Hematopoietic multipotent progenitor cell treated with erythropoietin and hydrocortisone succinate and interleukin-3 and kit ligand, for 6 days (in vitro differentiated cells): ENCODE measurements at places on chromosomes 5 and 9.

GRCh38 chr5:122844910-122845228 lies 544 bp upstream of the SNX24 start:
- no peak for DNase-seq

- no peak for DNase-seq
Measured at GRCh38 chr5:153659039-153659736, 168.7 kb downstream of the GRIA1 start.

DNA sequence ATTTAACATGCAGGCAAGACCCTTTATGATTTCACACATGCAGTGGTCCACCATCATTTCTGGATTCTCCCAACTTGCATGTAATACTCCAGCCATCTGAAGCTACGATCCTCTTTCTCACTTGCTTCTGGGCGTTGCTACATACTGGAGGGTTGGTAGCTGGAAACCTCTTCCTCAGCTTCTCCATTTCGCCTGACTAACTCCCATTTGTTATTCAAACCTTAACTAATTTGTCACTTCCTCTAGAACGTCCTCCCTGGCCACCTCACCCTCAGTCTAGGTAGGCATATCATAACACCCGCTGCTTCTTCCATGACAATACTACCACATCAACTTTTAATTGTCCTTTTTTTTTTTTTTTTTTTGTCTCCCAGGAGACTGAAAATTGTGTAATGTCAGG lies 72.6 kb upstream of the EQTN start:
- DNase-seq, result no peak

GRCh38 chr5:56129288-56129687 lies 103.8 kb downstream of the ANKRD55 start:
- no peak for DNase-seq

- DNase-seq, result no peak
Measured at GRCh38 chr9:93452710-93453046, 703 bp downstream of the FAM120AOS start.

DNA sequence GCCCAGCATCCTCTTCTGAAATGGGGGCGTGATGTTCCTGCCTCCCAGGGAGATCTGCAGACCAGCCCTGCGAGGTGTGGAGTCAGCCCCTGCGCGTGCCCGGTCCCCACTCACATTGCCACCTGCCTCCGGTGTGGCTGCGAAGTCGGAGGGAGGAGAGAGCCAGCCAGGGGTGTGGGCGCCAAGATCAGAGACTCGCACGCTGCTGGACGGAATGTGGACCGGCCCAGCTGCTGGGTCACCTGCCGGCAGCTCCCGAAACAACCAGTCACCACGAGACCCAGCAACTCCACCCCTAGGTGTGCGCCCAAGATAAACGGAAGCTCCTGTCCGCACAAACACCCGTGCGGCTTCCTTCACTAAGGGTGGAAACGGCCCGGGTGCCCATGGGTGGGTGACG lies 51.1 kb upstream of the EGFL7 start:
- no peak for DNase-seq

- no peak for DNase-seq
Measured at GRCh38 chr5:145295236-145295835, 539.8 kb downstream of the PRELID2 start.

GRCh38 chr5:91532779-91533178 lies 149.7 kb upstream of the ARRDC3 start:
- no peak for DNase-seq

GRCh38 chr5:171207256-171207847 lies 101.7 kb upstream of the TLX3 start:
- peak; percentile 86 for DNase-seq

DNA sequence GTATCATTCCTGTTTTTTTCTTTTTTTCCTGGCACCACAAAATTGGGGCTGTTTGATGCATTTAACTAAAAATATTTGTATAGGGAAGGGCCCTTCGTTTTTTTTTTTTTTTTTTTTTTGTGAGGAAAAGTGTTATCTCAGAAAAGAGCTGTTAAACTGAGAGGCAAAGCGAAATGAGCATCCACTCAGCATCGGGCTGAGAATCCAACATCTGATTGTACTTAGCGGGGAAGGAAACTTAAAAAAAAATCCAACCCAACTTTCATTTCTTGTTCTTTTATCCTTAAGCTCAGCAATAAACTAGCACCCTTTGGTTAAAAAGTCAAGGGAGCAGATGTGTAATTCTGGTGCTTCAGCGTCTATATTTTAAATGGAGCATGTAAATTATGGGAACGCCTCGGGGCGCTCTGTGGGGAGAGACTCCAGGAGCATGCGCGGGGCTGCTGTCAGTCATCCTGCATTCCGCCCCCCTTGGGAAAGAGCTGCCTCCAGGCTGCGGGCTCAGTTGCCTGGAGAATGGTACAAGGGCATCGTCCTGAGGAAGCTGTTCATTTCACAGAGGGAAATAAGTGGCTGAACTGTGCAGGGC lies 33.3 kb downstream of the DMRT2 start:
- peak; percentile 1 for DNase-seq

- DNase-seq, result no peak
Measured at GRCh38 chr9:127170652-127171051, 48.2 kb upstream of the ANGPTL2 start.

DNA sequence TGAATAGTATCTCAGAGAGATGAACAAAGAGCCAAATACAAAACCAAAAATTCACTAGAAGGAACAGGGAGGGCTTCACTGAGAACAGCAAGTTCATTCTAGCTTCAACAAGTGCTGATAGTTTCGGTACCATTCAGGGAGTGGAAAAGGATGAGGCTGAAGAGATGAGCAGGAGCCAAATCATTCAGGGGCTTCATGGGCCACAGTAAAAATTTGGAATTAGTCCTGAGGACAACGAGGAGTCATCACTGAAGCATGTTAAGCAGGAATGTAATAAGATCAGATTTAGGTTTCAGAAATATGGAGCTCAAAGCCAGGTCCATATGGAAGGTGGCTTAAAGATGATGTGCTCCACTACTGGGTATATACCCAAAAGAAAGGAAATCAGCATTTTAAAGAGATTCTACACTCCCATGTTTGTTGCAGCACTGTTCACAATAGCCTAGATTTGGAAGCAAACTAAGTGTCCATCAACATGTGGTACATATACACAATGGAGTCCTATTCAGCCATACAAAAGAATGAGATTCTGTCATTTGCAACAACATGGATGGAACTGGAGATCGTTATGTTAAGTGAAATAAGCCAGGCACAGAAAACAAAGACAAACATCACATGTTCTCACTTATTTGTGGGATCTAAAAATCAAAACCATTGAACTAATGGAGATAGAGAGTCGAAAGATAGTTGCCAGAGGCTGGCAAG lies 36.2 kb downstream of the SPOCK1 start:
- DNase-seq, result no peak

DNA sequence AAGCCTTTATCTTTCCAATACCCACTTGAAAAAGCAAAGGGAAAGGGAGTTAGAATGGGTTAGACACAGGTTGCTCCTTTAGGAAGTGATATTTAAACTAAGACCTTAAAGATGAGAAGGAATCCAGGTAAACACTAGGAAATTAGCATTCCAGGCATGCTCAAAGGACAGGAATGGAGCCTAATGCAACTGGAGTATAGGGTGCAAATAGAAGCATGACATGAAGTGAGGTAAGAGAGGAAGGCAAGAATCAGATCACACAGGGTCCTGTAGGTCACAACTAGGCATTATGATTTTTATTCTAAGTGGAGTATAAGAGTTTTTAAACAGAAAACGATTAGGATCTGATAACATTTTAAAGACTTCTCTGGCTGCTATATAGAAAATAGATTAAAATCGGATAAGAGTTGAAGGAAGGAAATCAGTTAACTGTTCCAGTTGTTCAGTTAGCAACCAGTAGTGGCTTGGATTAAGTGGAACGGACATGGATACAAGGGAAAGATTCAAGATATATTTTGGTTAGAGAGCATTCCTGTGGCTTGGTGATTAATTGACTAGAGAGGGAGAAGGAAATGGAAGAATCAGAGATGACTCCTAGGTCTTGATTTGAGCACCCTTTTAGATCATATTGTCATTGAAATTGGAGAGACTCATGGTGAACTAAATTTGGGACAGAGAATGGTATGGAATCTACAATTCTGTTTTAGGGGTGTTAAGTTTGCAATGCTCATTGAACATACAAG lies 95.9 kb downstream of the FBXO4 start:
- no peak for DNase-seq

DNA sequence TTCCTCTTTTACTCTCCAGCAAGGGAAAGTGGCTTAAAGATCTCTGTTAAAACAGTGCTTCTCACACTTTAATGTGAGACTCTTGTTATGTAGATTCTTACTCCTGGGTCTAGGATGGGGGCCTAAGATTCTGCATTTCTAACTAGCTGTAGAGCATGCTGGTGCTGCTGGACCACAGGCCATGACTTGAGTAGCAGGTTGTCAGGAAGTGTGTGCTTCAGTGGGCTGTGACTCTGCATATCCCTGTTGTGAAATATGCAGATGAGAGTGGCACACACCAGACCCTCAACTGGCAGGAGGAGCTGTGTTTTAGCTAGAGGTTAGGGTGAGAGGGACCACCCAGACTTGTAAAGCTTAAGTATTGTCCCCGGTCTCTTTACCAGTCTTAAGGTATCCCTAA lies 191.1 kb upstream of the DMRT1 start:
- DNase-seq, result peak; percentile 67

GRCh38 chr5:91183743-91184142 lies 199.4 kb downstream of the ARRDC3 start:
- no peak for DNase-seq

DNA sequence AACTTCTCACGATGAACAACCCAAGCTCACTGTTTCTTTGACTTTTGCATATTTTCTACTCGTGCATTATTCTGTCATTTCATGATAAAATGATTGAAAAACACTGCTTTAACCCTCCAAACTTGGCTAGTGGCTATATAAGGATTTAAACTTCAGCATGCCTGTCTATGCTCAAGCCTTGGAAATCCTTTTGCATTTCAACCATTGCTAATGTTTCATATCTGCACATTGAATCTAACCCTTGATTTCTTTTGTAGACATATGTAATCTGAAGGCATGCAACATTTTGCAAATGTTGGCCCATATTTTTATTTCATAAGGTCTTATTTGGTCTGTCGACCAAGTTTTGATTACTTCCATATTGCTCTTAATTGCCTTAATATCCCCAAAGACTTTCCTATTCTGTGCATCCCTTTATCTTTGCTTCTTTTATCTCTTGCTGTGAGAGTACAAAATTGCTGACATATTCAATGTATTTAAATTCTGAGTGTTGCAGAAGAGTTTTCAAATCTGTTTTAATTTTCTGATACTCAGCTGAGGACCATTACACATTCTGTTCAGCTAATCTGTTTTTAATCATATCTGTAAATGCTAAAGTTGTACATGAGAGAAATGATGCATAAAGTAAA lies 403.7 kb upstream of the ZNF608 start:
- DNase-seq, result no peak

GRCh38 chr9:99368341-99369326 lies 146.6 kb downstream of the SEC61B start:
- peak; percentile 13 for DNase-seq

DNA sequence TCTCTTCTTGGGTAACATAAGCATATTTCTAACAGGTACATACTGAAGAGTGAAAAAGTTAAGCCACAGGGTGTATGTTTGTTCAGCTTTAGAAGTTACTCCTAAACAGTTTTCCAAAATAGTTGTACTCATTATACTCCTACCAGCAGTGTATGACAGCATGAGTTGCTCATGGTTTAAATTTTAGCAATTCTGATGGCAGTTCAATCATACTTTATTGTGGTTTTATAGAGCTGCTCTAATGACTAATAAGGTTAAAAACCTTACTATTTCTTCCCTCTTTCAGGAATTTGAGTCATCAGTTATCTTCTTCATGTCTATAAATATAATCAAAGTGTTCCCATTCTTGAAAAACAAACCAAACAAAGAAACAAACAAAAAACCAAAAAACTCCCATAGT lies 81.5 kb downstream of the CAAP1 start:
- DNase-seq, result no peak

GRCh38 chr9:133429641-133430161 lies 7.5 kb downstream of the ADAMTS13 start:
- DNase-seq, result peak; percentile 56

GRCh38 chr5:1007681-1008450 lies 736 bp upstream of the NKD2 start:
- DNase-seq, result peak; percentile 31

DNA sequence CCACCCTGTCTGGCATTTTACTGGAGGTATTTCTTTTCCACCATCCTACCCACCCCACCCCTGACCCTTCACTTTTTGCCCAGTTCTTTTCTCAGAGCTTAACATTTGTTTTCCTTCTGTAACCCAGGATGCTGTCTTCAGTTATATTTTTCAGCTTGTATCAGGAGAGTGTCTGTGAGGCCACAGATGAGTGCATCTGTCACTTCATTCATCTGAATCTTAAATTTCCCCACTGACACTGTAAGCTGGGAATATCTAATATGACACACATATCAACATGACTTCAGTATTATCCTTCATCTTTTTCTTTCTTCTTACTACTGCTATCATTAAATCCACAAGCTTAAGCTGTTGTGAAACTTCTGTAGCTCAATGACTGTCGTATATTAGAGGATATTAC lies 4.9 kb downstream of the MARCHF3 start:
- no peak for DNase-seq

DNA sequence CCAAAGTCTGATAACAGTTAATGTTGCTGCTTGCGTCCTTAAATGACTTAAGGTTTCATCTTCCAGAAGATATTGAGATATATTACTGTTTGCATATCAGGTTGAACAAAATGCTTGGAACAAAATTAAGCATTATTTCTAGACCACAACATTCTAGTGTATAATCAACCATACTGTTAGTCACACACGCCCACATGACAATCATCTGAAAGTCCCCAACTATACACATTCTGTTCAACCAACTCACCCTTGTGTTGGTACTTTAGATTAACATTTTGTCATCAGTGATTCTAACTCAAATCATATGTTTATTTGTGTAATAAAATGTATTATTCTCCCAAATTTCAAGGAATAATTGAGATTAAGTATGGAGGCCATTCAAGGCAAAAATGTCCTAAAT lies 47.3 kb downstream of the LURAP1L start:
- no peak for DNase-seq

GRCh38 chr5:123351240-123351639 lies 72.0 kb downstream of the CEP120 start:
- DNase-seq, result no peak

DNA sequence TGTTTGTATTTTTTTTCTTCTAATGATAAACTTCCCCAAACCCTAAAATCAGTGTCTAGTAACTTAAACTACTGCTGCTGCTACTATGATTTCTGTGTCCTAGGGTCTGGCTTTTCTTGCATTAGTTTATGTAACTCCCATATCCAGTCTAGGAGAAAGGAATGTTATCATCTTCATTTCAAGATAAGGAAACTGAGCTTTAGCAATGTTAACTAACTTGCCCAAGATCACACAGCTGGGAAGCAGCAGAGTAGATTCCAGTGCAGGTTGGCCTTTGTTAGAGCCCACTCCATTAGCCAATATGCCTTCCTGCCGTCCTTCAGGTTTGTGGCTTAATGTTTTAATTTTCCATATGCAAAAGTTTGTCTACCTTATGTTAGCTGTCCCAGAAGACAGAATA lies 10.4 kb downstream of the TMEM171 start:
- no peak for DNase-seq

GRCh38 chr9:121024237-121024636 lies 25.8 kb downstream of the C5 start:
- no peak for DNase-seq
